ENCODE measurements at places on chromosomes 5 and 9. TPM values are rescaled to one million over a fixed set of nuclear protein-coding genes. Genes with fewer than 3 reads are reported as not detected.

The ARL14EPL gene
- 0.05 TPM for polyA plus RNA-seq

The MED10 gene
- polyA plus RNA-seq: 36.3 TPM

The TOMM5 gene
- 207 TPM for polyA plus RNA-seq

The ANKRD34B gene
- not detected for polyA plus RNA-seq

The DBH gene
- not detected for polyA plus RNA-seq

The ACTBL2 gene
- polyA plus RNA-seq: 0.45 TPM

- DNase-seq: no peak
Measured at GRCh38 chr5:119353686-119354366, 2.0 kb upstream of the TNFAIP8 start.

GRCh38 chr5:139696167-139696893 lies 48.2 kb downstream of the CXXC5 start:
- no peak for DNase-seq

- no peak for DNase-seq
Measured at GRCh38 chr5:94180761-94181160, 437.6 kb downstream of the KIAA0825 start.

- no peak for DNase-seq
Measured at GRCh38 chr5:151101151-151101550, 20.3 kb upstream of the TNIP1 start.

GRCh38 chr5:56072863-56073766 lies 78.4 kb upstream of the IL6ST start:
- no peak for DNase-seq

- DNase-seq: peak; percentile 1
Measured at GRCh38 chr5:33509036-33509435, 68.3 kb downstream of the TARS1 start.

GRCh38 chr5:126692971-126693370 lies 84.0 kb upstream of the LMNB1 start:
- no peak for DNase-seq

GRCh38 chr5:27341342-27341741 lies 303.0 kb upstream of the CDH9 start:
- no peak for DNase-seq

DNA sequence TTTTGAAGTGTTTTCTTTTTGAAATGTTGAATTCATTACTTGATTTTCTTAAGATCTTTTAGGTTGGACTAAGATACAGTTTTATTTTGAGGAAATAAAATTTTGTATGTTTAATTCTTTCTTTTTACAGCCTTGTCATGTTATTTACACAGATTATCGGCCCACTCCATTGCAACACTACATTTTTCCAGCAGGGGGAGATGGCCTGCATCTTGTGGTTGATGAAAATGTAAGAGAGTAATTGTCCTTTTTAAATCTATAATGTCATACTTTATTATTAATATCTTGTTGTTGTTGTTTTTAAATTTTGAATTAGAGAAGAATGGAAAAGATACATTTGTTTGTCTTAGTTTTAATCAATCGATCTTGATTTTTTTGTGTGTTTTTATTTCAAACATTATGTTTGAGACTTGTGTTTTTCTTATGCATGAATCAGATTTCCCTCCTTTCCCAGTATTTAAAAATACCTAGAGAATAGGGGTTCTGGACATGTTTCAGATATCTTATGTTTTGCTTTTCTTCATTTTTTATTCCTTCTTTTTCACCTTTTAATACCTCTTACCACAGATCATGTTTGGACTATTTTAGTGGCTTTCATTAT lies 36.7 kb downstream of the MTREX start:
- peak; percentile 36 for DNase-seq

DNA sequence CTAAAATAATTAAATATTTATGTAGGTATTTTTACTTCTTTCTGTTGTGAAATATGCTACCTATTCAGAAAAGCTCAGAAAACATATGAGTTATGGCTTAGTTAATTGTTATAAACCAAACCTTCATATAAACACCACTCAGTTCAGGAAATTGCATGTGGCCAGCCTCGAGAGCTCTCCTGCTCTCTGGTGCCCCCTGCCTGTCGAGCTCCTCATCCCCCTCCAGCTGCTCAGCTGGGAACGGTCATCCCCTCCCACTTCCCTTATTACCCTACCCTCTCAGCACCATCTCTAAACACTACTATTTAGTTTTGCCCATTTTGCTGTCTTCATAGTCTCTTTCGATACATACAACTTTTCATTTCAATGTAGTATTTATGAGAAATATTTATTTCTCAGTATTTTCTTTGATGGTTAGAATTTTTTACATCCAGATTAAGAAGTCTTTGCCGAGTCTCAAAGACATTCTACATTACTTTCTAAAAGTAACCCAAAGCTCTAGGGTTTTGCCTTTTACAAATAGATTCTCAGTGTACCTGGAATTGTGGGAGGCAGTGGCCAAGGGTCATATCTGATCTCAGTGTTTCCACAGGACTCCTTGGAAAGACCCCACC lies 51.2 kb upstream of the SEMA4D start:
- DNase-seq: peak; percentile 20

DNA sequence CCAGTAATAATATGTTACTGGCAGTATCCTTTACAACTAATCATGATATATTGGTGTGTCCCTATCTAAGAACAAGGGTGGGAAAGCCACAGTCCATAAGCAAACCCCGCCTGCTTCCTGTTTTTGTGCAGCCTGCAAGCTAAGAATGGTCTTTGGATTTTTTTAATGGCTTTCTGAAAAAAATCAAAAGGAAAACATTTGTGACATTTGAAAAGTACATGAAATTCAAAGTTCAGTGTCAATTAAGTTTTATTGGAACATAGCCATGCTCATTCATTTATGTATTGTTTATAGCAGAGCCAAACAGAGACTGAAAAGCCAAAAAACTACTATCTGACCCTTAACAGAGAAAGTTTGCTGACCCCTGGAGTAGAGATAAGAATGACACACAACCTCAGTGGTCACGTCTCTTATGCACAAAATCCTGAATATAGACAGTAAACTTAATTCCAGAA lies 12.8 kb upstream of the TMEM245 start:
- no peak for DNase-seq

DNA sequence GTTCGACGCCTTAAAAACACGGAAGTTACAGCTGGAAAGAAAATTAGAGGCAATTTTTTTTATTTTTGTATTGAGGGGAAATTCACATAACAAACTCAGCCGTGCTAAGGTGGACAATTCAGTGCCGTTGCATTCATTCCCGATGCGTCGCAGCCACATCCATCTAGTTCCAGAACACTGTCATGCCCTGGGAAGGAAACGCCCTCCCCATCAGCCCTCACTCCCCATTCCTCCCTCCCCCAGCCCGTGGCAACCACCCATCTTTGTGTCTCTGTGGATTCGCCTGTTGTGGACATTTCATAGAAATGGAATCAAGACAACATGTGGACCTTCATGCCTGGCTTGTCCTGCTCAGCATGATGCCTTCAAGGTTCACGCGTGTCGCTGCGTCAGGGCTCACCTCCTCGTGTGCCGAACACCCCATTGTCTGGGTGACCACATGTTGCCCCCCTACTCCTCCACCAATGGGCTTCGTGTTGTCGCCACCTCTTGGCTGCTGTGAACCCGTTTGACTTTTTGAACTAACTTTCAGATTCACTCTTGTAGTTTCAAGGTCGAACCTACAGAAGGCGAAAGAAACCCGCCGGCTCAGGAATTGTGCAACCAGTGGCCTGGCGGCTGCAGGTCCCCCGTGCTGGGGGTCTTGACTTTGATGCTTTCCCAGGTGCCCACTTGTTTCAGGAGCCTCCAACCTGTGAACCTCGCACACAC lies 17.4 kb upstream of the CAMSAP1 start:
- DNase-seq: no peak

- no peak for DNase-seq
Measured at GRCh38 chr5:61333321-61333953, 1.4 kb downstream of the ZSWIM6 start.

GRCh38 chr5:132753135-132753987 lies 6.1 kb downstream of the CCNI2 start:
- no peak for DNase-seq

DNA sequence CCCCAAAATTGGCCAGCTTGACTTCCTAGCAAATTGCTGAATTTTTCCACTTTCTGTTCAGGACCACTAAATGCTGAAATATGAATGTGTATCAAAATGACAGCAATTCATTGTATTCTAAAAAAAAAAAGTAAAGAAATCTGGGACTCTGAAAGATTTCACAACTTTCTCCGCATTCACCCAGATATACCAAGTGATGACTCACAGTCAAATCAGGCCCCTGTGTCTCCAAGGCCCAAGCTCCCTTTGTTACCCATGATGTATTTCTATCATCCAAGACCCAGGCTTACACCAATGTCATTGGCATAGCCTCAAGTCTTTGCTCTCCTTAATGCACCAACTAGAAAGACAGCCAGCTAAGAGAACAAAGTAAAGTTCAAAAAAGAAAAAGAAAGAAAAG lies 493.9 kb downstream of the NTRK2 start:
- no peak for DNase-seq

Measured in AG04450 (cell line).